ENCODE measurements at places on chromosomes 4 and X.

GRCh38 chr4:140238351-140239056 is 84.5 kb upstream of the MAML3 start:
- no peak for DNase-seq

GRCh38 chr4:17447056-17447455 is 64.8 kb downstream of the QDPR start:
- DNase-seq = no peak

- no peak for DNase-seq
These were observed 46.5 kb downstream of the ZFYVE28 start for GRCh38 chr4:2371765-2372487.

GRCh38 chr4:55359397-55359916 is 13.4 kb downstream of the SRD5A3 start:
- DNase-seq = no peak

GRCh38 chr4:108674356-108674977 is 24.1 kb downstream of the OSTC start:
- no peak for DNase-seq

- DNase-seq = no peak
These were observed 579.4 kb upstream of the ZFP42 start for GRCh38 chr4:187416216-187416615.

DNA sequence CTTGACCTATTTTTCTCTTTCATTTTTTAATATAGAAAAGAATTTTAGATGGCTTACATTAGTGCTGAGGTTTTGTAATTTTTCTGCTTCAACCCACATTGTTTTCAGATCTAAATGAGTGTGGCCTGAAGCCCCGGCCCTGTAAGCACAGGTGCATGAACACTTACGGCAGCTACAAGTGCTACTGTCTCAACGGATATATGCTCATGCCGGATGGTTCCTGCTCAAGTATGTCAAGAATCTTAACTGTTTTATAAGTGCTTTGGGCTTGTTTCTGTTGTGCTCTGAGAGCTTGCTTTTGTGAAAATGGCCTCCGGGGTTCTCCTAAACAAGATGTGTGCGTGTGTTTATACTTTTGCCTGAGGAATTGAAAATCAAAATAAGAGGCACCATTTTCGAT is 41.6 kb downstream of the NPNT start:
- no peak for DNase-seq

GRCh38 chr4:165970703-165971420 is 97.8 kb downstream of the TLL1 start:
- no peak for DNase-seq

GRCh38 chr4:7766086-7766485 is 173.6 kb downstream of the AFAP1 start:
- no peak for DNase-seq

DNA sequence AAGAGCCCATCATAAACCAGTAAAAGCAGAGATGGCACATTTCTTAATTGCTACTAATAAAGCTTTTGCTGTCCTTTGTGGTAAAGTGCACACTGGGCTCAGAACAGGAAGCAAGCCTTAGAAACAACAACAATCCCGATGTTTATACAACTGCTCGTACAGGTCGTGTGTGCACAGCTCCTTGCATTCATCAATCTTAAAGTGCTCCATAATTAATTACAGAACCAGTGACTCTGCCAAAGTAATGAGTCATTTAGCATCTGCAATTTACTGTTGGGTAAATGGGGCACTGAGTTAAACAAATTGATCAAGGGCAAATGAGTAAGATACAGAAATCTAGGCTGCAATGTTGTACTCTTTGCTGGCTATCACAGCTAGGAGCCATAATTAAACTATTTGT is 61.3 kb upstream of the TXK start:
- no peak for DNase-seq

DNA sequence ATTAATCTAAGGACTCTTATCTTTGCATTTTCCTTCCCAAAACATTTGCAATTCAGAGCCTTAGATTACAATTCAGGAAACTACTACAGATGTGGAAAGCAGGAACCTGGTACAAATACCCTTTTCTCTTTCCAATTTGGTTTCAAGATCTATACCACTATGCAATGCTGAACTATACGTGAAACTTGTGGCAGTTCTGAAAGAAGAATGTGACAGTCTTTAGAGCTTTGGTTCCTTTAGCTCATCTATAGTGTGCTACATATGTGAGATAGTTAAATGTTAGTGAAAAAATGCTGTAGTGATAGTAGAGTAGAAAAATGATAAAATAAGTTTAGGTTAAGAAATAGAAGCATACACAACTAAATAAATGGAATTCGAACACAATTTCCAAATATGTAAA is 50.0 kb downstream of the CXXC4 start:
- no peak for DNase-seq

GRCh38 chr4:164734484-164734883 is 19.4 kb upstream of the SMIM31 start:
- DNase-seq = no peak

DNA sequence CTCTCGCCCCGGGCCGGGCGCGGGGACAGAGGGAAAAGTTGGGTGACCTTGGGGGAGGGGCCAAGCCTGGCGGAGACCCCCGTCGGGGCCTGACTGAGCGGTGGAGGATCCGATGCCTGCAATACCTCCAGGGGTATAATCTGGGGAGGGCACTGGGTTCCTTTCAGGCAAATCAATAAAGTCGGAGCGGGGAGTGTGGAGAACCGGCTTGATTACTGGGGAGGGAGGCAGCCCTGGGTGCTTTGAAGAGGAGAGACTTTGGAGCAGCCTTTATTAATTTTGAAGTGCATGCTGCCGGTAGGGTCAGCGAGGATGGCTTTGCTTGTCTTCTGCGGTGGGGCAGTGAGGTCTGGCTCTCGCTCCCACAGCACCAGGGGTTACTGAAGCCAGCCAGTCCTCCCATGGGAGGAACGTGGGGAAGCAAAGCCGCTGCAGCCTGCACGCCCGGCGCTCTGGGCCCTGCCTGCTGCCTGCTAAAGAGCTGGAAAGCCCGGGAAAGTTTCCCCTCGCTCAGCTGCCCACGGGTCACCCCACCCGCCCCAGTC is 403 bp upstream of the LGI2 start:
- no peak for DNase-seq

DNA sequence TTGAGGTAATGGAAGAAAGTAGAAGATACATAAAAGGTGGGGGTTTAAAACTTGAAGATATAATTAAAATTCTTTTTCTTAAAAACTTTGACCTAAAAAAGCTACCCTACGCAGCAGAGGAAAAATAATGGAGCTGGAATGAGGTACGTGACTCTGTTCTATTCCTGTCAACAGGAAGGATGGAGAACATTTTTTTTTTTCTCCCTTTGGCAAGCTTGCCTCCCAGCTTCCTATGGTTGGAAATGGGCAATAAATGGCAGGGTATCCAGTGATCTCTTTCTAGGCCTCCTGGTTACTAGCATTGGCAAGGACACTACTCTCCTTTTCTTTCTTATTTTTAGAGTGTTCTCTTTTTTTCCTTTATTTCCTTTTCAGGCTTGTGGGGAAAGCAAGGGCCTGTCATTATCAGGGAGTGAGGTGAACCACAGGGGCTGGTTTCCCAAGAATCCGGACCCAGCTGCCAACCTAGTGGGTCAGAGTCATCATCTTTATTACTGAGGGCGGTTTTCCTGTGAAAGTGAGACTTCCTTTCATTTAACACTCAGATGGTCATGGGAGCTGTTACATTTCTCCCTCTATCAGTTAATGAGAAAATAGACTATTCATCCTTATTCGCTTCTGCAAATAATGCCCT is 224.6 kb downstream of the SPRY1 start:
- DNase-seq = no peak

GRCh38 chr4:109816082-109816442 is 500 bp downstream of the GAR1 start:
- peak; percentile 5 for DNase-seq

GRCh38 chrX:78029663-78030062 is 60.2 kb upstream of the PGAM4 start:
- no peak for DNase-seq

GRCh38 chrX:11446336-11446735 is 153.1 kb downstream of the AMELX start:
- no peak for DNase-seq

- no peak for DNase-seq
These were observed 76.4 kb downstream of the ZFYVE28 start for GRCh38 chr4:2341911-2342652.

DNA sequence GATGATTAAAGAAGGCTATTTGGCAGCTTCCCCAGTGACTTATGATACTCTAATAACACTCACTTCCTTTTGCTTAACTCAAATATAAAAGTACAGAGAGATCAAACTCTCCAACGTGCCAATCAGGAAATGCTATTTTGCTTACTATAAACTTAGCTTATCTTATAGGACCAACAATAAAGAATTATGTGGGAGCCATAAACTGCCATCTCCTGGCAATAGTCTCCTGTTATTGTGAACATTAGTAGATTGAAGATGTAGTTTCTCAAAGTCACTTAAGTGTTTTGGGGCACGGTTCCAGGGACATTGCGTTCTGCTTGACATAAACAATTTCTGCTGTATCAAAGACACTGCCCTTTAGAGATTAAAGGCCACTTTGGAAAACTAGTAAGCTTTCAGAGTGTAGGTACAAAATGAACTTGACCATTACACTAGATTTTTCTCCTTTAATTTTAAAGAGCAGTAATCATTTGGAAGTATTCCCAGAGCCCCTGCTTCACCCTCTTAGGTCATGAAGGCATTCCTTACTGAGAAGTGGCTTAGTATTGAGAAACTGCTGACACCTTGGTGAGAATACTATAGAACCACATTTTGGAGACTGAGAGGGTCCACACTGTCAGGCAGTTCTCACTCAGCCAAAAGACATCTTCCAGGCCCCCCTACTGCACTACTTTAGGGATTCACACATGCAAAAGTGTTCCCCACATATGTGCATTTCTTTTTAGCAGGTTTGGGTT is 51.9 kb downstream of the MAOA start:
- DNase-seq = no peak

- DNase-seq = no peak
These were observed 134.4 kb downstream of the EDA2R start for GRCh38 chrX:66504481-66504880.

DNA sequence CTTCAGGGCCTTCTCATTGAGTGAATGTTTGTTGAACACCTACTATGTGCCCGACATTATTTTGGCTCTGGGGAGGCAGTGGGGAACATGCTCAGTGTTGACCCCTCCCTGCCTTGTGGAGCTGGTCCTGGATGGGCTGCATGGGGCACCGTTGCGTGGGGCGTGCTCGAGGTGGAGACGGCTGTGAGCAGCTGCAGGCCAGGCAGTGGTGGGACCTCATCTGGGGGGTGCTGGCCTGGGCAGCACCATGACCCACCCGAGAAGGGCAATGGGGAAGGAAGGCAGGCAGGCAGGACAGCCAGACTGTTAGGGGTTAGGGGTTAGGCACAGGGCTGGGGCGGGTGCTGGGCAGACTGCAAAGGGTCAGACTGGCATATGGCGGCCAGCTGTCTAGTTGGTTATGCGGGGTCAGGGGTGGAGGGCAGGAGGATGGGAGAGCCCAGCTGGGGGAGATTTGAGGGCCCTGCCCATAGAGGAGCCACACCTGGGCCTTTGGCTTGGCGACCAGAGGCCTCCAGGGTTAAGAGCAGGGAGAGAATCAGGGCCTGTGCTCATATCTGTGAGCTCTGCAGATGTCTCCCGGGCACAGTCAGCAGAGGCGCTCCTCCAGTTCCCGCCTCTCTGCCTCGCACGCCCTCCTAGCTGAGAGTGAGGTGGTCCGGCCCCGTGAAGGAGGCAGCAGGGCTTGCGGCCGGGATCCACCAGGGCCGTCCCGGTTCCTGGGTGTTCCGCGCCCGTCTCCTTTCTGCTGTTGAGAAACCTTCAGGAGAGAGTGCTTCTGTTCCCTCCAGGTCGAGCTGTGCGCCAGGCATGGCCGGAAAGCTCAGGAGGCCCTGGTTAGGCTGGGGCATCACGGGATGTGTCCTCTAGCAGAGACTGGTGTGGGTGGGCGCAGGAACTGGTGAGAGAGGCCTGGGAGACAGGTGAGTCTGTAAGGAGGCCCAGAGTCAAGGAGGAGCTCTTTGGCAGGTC is 73.3 kb downstream of the RGS12 start:
- DNase-seq = no peak
